Activated CD4-positive, CD25-positive, alpha-beta regulatory T cell treated with anti-CD3 and anti-CD28 coated beads, Interleukin-2, amount 50 U/mL, for 24 hours (primary cell): ENCODE measurements at places on chromosomes 3 and 15.

- peak; percentile 18 for ATAC-seq
Observed at GRCh38 chr3:50364573-50365079, 5.3 kb upstream of the TMEM115 start.

DNA sequence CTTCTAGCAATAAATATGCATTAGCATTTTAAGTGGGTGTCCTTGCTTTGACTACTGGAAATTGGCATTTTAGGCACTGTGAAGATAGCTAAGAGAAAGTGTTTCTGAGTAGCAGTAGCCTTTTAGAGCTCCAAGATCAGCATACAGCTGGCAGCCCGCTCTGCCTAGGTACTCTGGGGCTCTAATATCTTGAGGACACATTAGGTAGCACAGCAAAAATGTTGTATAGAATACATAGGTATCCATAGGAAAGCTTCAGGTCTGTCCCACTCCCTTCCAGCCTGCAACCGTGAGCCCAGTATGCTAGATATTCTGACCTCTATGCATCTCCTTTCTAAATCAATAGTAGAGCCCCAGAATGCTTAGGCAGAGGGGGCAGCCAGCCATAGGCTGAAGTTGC is 670.5 kb downstream of the NLGN1 start:
- ATAC-seq = no peak

GRCh38 chr15:90132437-90132836 is 30.2 kb upstream of the IDH2 start:
- no peak for ATAC-seq

GRCh38 chr3:98022978-98023820 is 11.9 kb downstream of the GABRR3 start:
- ATAC-seq = peak; percentile 69

- ATAC-seq = peak; percentile 79
Observed at GRCh38 chr3:18438586-18438985, 13.4 kb upstream of the SATB1 start.

DNA sequence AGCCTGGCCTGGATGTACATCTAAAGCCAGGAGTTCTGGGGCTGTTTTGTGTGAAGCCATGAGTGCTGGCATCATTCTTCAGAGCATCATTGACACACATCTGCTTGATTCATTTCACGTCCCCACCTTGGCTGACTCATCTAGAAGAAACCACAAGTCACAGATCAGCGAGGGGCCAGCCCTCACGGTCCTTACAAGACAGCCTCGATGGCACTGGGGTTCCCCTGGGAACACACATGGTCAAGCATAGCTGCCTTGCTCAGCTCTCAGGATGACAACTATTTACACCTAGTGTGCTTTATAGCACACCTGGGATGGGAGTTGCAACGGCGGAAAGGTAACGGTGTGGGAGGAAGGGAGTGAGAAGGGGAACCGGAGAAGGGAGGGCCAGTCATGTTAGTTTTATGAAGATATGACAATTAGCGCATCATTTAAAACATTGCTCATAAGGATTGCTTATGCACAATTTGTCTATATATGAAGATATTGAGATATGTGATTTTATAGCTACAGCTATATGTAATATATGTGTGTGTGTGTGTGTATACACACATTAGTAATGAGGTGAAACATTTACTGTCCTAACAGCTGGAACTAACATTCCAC is 227.1 kb downstream of the RPLP1 start:
- peak; percentile 91 for ATAC-seq

DNA sequence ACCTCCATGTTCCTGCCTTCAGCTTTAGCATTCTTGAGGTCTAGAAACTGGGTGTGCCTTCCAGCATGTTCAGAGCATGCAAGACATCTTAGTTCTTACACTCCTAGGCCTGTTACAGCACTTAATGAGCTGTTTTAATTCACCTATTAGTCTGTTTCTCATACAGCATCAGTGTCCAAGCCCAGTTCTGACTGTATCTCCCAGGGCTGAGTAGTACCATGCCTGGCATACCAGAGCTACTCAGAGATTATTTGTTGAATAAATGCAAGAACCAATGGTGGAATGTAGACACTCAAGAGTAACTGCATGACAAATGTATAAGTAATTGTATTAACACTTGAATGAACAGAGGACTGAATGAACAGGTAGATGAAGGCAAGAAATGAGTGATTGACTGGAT is 61.8 kb upstream of the SCN5A start:
- no peak for ATAC-seq

DNA sequence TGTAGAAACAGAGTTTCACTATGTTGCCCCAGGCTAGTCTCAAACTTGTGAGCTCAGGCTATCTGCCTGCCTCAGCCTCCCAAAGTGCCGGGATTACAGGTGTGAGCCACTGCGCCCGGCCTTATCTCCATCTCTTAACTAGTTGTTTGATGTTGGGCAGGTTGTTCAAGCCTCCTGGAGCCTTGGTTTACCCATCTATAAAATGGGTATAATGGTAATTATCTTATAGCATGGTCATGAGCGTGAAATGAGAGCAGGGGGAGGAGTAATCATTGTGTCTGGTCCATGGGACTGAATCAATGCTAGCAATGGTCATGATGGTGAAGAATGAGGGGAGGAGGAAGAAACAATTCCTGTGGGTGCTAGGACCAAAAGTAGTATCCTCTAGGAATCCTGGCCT is 32.0 kb downstream of the SMAD3 start:
- no peak for ATAC-seq

DNA sequence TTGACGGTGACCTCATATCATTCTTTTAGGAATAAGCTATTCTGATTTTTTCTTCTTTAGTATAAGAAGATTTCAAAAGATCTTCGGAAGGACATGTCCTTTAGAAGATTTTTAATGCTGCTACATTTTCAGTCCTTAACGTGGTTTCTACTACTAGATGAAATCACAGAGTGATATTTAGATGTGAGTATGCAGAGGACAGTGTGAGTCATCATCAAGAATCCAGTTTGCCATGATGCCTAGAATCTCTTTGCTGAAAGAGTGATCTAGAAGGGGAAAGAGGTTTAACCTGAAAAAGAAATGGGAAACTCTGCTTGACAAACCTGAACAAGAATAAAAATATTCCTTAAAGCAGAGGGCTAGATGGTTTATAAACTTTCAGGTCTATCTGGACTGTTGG is 43.2 kb downstream of the SLC7A14 start:
- ATAC-seq = no peak

- ATAC-seq = no peak
Observed at GRCh38 chr3:16432714-16433113, 80.8 kb downstream of the RFTN1 start.

DNA sequence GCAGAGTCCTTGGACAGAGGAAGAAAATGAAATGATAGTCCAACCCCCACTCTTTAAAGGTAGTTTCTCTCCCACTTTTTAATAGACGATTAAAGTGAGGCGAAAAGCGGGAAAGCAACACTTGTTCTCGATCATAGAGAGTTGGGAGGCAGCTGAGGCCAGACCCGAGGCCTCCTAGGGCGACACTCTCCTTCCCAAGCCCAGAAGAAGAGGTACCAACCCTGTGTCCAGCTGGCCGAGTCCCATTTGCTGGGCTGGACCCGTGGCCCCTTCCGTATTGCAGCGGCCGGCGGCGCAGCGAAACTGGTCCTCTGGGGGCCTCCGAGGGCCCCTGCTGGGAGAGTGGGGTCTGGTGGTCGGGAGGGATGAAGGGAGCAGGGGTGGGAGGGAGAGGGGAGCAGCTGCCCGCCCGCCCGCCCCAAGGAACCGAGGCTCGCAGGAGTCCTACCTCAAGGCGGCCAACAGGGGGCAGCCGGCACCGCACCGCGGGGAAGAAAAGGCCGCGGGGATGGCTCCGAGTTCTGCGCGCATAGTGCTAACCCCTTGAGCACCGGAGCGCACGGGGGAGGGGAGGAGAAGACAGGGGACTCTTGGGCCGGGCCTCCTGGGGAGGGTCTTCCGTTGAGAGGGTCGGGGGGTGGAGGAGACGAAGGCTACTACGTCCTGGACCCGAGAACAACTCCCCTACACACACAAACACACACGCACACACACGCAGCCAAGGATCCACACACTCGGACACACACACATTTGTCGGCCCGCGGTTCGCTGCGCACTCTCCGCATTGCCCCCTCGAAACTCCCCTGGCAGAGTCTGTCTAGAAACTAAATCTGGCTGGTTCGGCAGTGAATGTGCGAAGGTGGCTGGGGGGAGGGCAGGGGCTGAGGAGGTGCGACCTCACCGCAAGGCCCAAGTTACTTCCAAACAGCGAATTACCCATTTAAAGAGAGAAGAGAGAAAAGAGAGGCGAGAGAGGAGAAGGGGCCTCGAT is 2.0 kb downstream of the WNT5A start:
- no peak for ATAC-seq

GRCh38 chr15:40506964-40507571 is 36.3 kb downstream of the CHST14 start:
- peak; percentile 83 for ATAC-seq

GRCh38 chr15:42064271-42064670 is 30.1 kb downstream of the PLA2G4D start:
- ATAC-seq = no peak

DNA sequence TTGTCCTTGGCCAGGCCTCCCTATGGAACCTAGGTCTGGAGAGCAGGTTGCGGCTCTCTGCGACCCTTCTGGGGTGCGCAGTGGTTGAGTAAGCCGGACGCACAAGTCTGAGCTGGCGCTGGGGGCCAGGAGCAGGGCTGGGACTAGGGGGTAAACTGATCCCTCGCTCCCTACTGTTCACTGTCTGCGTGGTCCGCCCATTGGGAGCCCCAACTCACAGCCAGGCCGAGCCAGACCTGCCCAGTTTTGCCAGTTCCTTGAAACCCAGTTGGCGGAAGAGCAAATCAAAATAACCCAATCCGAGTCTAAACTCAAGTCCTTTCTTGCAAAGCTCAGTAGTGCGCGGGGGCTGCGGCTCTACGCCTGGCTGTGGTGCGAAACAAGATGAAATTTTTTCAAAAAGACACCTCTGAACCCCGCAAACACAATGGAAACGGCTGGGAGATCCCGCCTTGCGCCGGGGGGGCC is 17.5 kb downstream of the RGMA start:
- no peak for ATAC-seq

- no peak for ATAC-seq
Observed at GRCh38 chr15:53978253-53978906, at the start of gene UNC13C. Gene UNC13C, plus strand, starts transcription at chr15:53978441. Its CDS starts 34,463 bp downstream, at chr15:54012904.

- no peak for ATAC-seq
Observed at GRCh38 chr15:44045661-44046060, 149.4 kb downstream of the FRMD5 start.

- ATAC-seq = no peak
Observed at GRCh38 chr3:71989165-71989564, 204.2 kb upstream of the PROK2 start.

DNA sequence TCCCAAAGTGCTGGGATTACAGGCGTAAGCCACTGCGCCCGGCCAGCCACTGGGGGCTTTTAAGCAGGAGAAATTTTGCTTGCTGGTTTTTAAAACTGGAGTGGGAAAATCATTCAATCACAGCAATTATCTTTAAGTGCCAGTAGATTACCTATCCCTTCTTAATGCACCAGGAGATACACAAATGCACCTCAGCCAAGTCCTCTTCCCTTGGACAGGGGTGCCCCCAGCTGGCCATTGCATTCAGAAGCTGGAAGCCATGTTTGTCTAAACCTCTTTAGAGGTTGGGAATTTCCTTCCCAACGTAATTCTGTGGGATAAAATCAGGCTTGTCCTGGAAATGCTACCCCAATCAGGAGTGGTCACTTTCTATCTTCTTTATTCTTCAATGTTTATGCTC is 26.6 kb downstream of the MIX23 start:
- no peak for ATAC-seq

DNA sequence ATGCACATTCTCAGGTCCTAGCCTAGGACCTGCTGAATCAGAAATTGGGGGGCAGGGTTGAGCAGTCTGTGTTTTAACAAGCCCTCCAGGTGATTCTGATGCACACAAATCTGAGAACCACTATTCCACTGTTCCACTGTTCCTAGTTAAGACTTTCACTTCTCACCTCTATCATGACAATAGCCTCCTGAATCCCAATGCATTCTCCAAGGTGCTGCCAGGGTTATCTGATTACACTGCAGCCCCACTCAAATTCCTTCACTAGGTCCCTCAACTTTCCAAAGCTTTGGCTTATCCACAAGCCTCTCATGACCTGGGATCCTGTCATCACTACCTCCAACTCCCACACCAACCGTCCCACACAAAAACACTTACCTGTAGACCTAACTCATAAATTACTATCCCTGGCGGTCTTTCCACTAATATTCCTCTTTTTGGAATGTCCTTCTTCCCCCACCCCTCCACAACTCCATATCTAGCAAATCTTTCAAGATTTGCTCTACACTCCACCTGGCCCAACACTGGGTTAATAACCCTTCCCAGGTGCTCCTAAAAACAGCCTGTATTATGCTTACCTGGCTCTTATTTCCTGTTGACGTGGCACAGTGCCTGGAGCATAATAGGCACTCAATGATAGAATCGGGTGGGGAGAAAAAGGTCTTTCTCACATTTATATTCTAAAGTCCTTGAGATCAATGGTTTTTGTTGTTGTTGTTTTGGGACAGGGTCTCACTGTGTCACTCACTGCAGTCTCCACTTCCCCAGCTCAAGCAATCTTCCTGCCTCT is 27.2 kb downstream of the TBL1XR1 start:
- ATAC-seq = no peak

GRCh38 chr15:64141798-64142512 is 9.6 kb upstream of the SNX22 start:
- ATAC-seq = no peak

DNA sequence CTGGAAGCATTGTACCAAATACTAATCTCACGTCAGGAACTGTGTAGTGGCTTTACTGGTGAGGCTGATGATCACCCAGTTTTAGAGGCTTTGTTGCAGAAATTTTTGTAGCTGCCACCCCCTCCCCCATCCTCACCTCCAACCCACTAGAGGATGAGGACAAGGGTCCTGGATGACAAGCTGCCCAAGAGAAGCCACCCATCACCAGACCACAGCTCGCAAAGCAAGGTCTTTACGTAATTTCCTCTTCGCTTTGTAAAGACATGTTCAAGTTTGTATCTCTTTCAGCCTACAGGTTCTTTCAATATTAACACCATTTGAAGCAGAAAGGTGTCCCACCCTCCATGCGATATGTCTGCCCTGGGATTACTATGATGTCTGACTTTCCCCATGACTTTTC is 74.2 kb downstream of the LDHAL6B start:
- ATAC-seq = no peak

- ATAC-seq = no peak
Observed at GRCh38 chr15:40481341-40482074, 10.7 kb downstream of the CHST14 start.

GRCh38 chr3:73029321-73029796 is 32.1 kb upstream of the EBLN2 start:
- ATAC-seq = peak; percentile 96

- no peak for ATAC-seq
Observed at GRCh38 chr3:127062926-127063325, 80.0 kb downstream of the PLXNA1 start.

GRCh38 chr3:124107104-124107890 is 115.4 kb upstream of the ROPN1 start:
- ATAC-seq = no peak
